ENCODE measurements at places on chromosomes 5 and 9.

- no peak for DNase-seq
Observed at GRCh38 chr5:79508794-79509193, 5.1 kb downstream of the HOMER1 start.

DNA sequence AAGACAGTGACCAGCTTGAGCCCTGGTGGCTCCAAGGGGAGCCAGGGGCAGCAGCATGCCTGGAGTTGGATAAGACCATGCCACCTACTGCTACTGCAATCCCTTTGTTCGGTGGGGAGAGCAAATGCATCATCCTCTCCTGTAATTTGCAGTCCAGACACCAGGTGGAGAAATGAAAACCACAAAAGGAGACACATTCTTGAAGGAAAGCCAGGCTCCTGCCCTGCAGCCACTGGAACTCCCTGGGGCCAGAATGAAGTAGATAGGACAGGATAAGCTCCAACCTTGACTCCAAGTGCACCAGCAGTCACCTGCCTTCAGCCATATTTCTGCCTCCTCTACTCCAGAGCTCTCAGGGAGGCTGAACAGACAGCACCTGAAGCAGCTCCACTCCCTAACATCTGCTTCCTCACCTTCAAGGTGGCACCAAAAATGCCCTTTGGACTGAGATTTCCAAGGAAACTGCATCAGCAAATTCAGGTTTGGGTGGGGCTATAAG is 65.1 kb upstream of the IQGAP2 start:
- DNase-seq: no peak

GRCh38 chr9:116686693-116687073 is 422 bp upstream of the TRIM32 start:
- DNase-seq: no peak

DNA sequence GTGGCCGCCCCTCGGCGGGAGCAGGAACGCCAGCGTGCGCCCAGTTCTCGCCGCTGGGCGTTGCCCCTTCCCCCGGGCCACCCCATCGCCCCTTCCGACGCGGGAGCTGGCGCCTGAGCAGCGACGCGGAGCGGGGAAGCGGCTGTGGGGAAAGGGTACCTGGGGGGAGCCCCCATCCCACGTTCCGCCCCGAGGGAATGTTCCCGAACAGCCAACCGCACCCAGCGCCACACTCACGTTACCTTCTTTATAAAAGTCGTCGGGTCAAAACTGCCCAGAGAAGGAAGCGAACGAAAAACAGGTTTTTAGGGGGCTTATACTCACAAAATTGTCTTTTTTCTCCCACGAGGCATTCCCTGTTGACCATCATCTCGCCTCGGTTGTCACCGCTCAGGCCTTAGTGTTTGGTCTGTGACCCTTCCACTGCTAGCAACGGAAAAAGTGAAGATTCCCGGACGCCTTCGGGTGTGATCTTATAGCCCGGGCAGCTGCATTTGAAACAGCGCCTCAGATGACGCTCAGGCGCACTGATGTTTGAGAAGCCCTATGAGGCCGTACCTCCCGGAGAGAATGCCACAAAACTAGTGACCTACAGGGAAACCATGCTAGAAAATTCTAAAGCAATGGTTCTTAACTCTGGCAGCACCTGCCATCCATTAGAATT is 475 bp upstream of the GOLM1 start:
- no peak for DNase-seq

DNA sequence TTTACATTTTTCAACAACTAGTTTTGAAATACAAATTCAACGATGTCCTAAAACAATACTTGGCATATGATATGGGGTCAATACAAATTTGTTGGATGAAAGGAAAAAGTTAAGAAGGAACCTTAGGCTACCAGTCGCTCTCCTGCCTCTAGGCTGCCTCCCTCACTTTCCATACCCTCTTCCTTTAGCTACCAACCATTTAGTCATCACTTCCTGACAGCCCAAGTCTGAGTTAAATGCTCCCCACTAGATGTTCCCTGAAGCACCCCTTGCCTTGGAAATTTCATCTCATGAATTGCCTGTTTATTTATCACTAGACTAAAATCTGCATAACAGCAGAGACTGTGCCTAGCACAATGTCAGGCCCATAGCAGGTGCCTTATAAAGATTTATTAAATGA is 2.7 kb upstream of the LARS1 start:
- DNase-seq: no peak

- no peak for DNase-seq
Observed at GRCh38 chr9:79263628-79264027, 308.1 kb upstream of the TLE4 start.

DNA sequence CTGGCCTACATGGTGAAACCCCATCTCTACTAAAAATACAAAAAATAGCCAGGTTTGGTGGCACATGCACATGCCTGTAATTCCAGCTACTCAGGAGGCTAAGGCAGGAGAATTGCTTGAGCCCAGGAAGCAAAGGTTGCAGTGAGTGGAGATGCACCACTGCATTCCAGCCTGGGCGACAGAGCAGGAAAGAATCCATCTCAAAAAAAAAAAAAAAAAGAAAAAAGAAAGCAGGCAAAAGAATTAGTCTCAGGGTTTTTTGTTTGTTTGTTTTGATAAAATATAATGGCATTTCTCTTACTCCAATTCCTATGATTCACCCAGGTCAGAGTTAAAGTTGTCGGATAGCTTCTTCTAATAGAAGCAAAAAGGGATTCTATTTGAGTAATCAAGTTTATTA is 67.0 kb upstream of the ATG10 start:
- no peak for DNase-seq

DNA sequence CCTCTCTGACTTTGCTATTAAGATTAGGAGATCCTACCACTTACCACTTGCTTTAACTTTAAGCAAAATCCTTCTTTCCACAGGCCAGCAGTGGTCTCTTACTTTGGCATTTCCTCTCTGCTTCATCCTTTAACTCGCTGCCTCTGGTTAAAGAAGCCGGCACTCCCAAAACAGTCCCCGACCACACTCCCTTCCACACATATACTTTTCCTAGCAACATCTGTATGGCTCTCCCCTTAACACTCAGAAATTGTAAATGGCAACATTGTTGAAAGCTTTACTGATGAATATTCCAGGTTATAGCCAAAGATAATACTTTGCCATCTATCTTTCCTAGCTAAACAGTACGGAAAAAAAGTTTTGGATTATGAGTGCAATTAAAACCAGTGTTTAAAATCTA is 133.2 kb downstream of the MCTP1 start:
- DNase-seq: no peak

DNA sequence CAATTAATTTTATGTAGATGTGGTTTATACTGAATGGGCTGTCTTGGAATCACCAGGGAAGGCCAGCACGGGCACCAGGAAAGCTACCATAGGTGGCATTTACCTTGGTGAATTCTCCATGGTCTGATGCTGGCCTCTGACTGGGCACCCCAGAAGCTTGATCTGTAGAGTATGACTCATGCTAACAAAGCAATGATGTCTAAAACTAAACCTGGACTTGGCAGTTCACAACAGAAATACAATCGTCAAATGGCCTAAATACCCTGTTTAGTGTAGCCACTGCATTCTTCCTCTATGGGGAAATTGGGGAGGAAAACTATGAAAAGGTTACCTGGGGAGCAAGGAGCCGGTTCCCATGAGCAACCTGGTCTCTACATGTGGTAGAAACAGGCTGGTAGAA is 98.0 kb downstream of the ATPSCKMT start:
- DNase-seq: no peak

DNA sequence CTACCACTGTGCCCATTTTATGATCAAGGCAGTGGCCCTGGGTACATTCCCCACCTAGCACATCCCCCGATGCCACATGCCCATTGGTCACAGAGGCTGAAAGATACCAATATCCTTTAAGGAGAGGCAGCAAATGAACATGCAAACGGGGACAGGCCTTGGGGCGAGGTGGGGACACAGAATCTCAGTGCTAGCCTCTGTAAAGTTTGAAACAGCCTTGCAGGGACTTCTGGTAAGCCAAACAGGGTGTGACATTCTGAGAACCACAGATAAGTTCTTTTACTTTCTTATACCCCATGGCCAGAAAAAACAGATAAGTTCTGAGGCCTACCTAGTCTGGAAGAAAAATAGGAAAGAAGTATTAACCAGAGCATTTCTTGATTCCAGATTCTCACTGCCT is 60.5 kb downstream of the ACER2 start:
- no peak for DNase-seq

- DNase-seq: no peak
Observed at GRCh38 chr5:14742498-14742897, 78.0 kb downstream of the OTULIN start.

All from NCI-H1694 treated with DMSO at 0.1 percent for 48 hours (cell line).